NCI-H510A (cell line): ENCODE measurements at places on chromosomes 3 and 15.

DNA sequence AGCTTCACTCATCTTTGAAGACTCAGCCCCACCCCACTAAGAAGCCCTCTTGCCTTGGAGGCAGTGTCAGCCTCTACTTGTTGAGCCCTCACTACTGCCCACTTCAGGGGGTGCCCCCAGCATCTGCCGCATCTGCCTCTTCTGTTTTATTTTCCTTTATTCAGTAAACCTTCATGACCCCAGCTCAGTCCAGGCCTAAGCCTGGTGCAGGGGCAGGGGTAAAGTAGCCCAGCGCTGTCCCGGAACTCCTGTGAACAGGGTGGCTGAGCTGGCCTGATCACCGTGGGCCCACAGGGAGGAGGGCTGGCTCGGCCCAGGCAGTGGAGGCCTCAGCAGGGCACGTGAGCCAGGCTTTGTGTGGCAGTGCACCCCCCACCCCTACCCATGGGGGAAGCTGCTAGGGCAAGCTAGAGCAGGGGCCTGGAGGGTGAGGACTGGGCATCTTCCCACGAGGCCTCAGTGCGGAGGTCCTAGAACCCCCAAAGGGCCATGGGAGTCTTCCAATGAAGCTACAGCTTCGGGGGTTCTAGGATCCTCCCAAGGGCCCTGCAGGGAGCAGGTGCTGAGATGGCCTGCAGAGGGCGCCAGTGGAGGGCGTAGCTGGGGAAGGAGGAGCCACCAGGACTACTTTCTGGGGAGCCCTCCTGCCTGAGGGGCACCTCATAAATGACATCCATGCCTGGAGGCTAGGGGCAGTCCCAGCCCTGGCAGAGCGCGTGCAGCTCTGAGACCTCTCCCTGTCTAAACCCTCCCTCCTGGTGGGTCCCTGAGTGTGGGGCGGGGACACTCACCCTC, 36.0 kb downstream of the TSPAN3 start:
- no peak for DNase-seq

GRCh38 chr3:81485444-81485865, 276.0 kb downstream of the GBE1 start:
- DNase-seq, result no peak

DNA sequence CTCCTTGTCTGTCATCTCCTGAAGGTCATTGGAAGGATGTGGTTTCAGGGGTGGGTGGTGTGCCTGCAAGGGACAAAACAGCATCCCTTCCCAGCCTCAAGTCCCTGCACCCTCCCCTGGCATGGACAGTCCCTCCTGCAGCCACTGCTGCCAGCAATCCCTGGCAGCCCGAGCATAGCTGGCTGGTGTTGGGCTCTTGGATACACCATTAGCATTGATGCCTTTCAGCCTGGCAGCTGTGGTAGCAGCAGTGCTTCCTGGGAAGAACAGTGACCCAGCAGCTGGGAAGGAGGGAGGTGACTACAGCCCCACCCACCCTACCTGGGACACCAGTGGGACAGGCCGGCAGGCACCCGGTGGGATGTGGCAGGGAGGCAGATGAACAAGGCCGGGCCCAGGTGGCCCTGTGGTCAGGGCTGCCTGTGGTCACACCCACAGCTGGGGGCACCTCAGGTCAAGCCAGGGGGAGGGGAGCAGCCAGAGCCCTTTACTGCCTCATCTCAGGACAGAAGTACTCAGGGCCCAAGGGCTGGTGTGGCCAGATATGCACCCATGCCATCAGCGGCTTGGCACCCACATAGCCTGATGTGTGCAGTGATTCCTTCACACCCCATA, 32.9 kb upstream of the TMEM115 start:
- no peak for DNase-seq

- no peak for DNase-seq
These were observed 461.4 kb downstream of the NSUN3 start for GRCh38 chr3:94524102-94524919.

- DNase-seq, result peak; percentile 46
These were observed 54.1 kb downstream of the LEO1 start for GRCh38 chr15:51917493-51917892.

GRCh38 chr3:31137718-31138465, 243.4 kb upstream of the GADL1 start:
- no peak for DNase-seq

- no peak for DNase-seq
These were observed 16.1 kb downstream of the UBE2E1 start for GRCh38 chr3:23821858-23822257.

DNA sequence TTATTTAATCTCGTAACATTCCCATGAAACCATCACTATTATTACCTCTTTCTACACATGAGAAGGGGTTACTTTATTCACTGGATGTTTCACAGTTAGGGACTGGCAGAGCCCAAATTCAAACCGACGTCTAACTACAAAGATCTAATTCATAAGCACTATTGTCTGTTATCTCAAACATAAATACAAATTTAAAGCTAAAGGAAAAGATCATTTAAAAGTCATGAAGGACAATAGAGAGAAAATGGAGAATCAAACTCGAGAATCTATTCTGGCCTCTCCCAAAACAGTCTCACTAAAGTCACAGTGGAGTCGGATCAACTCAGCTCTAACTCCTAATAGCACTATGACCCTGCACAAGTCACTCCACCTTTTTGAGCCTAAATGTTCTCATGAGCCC, 287.7 kb downstream of the ZIC4 start:
- DNase-seq, result no peak

- no peak for DNase-seq
These were observed 216.2 kb downstream of the ABHD5 start for GRCh38 chr3:43906849-43907507.

DNA sequence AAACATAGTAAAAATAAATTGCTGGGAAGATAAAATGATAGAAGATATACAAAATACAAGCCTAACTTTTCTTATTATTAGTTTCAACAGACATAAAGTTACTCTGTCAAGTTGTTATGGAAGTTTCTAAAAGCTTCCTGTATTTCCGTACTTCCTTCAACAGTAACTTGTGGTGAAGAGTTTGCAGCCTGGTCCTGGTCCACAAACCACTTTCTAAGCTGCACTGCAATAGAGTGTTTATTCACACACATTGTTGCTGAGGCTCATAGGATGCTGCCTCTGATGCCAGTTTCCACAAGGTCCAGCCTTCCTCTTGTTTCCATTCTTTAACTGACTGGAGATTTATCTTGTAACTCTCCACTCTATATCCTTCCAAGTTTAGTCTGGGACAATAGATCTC, 39.4 kb upstream of the KY start:
- DNase-seq, result no peak

DNA sequence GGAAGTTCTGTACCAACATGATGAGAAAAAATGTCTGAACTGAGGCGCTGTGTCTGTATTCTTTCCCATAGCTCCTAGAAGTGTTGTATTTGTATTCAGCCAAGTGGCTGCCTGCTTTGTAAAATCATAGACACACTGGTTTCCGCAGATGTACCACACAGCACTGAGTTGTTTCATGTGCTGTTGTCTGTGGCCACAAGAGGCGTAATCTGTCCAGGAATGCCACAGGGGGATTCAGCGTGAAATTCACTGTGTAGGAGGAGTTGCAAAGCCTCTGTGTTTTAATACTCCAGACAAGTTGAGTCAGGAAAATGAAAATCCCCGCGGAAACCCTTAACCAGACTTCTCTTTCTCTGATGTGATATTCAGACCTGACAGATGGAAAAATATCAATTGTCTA, 462.2 kb downstream of the NSUN3 start:
- DNase-seq, result no peak

DNA sequence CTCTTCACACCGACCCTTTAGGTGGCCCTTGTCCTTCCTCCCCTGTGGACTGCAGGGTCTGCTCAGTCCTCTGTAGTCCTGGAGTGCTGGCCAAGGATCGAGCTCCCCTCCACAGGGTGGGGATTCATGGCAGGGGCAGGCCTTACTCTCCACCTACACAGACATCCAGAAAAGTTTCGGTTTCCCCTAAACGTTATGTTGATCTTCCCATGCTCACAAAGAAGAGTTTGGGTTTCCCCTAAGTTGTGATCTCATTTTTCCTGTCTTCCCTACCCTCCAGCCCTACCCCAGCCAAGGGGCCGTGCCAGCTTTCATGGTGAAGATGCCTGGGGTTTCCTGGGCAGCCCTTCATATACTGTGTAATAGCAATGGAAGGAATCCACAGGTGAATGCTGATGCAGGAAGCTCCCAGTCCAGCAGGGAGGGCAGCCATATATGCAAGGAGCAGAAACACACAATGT, 10.3 kb downstream of the STOML1 start:
- no peak for DNase-seq
